Lung microvascular endothelial cell (primary cell): ENCODE measurements at places on chromosomes 3 and 15. TPM values are rescaled to one million over a fixed set of nuclear protein-coding genes. Genes with fewer than 3 reads are reported as not detected.

DNA sequence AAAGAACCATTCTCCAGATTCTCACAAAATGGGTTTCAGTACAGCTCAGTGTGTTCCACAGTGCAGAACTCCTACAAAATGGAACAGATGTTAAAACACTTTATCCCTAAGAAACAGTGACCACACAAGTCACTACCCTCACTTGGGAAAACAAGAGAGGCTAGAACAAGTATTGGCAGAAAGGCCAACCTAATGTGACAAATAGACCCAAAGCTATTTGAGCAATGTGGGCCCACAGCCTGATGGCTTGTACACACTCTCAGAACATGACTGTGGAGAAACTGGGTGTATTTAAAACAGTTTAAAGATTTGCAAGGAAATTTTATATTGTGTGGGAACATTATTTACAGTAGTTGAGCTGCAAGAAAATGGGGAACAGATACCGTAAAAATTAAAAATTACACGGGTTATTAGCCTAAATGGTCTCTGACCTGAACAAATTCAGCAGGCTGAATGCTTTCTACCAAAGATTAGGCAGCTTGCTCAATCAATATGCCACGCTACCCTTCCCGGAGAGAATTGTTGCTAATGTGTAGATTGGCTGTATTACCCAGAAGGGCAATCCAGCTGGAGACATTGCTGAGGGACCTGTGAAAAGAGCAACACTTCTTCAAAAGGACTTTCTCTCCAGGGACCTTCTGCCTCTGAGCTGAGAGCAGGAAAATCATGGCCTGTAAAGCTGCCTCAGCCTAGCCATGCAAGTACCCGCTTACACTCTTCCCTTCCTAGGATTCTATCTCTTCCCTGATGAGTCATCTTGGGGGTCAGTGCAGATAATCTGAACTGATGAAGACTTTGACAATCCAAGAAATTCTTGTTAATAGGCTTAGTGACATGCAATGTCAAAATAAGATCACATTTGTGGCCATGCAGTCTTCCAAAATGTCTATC is 97.1 kb downstream of the STRIT1 start:
- DNase-seq = no peak

DNA sequence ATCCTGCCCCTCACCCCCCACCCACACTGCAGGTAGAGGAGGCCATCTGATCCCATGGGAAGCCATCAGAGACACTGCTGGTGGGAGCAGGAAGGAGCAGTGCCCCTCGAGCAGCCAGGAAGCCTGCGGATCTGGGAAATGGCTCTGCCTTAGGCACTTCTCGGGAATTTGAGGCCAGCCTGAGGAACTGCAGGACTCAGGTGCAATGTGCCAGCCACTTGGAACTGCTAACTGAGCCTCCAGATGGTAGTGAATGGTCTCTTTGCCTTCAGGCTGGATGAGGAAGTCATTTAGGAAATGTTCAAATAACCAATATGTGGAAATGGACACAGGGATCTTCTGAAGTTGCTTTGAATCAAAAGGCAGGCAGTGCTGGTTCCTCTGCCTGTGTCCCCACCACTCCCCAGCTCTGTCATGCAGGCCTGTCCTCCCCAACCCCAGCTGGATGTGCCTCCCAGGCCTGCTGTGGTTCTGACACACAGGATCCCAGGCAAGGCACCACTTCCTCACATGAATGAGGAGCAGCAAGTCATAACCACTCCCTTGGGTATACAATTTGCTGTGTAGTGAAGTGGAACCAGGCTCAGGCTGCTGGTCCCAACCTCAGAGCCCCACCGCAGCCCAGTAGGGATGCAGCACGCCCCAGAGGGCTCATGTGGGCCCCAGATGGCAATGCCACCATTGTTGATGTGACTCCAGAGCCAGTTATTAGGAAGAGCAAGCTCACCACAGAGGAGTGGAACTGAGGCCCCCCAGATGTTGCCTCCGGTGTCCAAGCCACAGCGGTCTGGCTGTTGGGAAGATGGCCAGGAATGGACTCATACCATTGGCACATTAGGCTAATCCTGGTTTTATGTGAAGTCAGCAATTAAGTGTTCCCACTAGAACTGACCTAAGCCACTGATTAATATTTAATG is 46.5 kb upstream of the LIMD1 start:
- no peak for DNase-seq

- no peak for DNase-seq
Observed at GRCh38 chr3:10889206-10889960, 73.4 kb downstream of the SLC6A11 start.

- DNase-seq = no peak
Observed at GRCh38 chr3:161920196-161920595, 423.6 kb downstream of the OTOL1 start.

DNA sequence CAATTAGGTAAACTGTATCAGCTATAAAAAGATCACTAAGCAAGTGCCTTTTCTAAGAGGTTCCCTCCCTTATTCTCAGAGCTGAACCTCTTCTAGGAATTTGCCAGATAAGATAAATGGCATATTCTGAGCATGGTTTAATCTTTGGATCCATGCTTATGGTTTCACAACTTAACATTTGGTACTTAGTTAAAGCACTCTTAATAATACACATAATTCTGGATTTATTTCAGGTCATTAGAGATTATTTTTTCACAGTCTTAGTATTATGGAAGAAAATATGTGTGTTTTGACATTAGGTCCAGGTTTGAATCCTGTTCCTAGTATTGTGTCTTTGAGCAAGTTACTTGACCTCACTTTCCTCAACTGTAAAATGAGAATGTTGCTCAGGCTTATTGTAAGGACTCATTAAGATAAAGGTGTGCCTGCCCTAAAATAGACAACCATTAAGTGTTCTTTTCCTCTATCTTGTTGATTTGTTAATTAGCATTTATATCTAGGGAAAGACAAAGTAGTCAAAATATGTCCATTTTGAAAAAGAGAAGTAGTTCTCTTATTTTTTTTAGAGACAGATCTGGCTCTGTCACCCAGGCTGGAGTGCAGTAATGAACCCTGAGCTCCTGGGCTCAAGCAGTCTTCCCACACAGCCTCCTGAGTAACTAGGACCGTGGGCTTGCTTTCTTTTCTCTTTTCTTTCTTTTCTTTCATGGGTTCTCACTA is 43.4 kb downstream of the TSC22D2 start:
- no peak for DNase-seq

DNA sequence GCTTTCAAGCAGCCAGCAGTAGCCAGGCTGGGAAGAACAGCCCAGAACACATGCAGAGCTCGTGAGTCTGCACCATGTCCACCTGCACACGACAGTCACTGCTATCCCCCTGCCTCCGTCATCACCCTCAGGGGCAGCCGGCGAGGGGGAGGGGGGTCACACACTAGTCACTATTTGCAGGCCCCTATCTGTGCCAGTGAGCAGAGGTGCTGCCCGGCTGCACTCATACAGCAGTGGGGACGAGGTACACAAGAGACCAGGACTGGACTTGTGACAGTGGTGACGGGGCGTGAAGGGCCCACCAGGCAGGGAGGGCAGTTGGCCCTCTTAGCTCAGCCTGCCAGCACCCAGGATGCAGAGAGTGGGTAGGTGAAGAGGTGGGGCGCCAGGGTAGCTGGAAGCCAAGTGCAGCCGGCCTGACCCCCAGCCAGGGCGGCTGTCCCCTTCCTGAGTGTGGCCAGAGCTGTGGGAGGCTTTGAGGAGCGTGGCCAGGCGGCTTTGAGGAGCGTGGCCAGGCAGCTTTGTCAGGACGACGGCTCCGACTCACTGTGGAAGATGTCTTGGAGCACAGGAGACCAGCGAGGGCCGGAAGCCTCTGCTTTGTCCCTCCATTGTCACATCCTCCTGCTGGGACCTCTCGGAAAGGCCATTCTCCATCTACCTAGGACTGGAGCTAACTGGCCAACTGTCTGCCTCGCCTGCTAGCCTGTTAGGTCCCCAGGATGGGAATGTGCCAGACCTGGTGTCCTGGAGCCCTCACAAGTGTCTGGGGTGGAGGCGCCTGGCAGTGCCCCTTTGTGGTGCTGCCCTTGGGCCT is 52.1 kb upstream of the FGD5 start:
- no peak for DNase-seq

- no peak for DNase-seq
Observed at GRCh38 chr15:50059203-50059772, 59.7 kb downstream of the ATP8B4 start.

GRCh38 chr3:191644291-191644690 is 183.3 kb downstream of the PYDC2 start:
- no peak for DNase-seq

DNA sequence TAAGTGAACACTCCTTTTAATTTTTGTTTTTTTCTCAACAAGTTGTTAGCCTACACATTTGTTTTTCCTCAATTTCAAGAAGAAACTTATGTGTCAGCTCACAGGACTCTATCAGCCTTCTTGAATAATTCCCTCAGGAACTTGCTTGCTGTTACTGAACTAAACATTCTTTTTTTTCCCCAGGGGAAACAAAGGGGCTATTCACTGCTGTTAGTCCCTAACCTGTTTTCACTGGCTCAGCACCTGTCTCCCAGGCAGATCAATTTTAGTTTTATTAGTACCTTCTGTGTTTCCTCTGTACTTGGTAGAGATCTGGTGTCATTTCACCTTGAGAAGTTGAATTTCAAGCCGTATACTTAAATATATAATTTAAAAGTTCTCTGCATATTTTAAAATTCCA is 644.6 kb downstream of the CADM2 start:
- DNase-seq = no peak

- no peak for DNase-seq
Observed at GRCh38 chr3:162534431-162534830, 1037.8 kb downstream of the OTOL1 start.

DGKG gene
- total RNA-seq = 2.0 TPM in 1 of 2 replicates, not detected in the other

GOLGA8N gene
- total RNA-seq = 0.60 and 0.65 TPM in 2 replicates

PLEKHO2 gene
- total RNA-seq = 47.1 and 62.7 TPM in 2 replicates

MEGF11 gene
- under 0.01 TPM in 1 of 2 replicates, not detected in the other for total RNA-seq

C3orf62 gene
- 1.3 and 1.8 TPM in 2 replicates for total RNA-seq

LARP6 gene
- total RNA-seq = 7.1 and 11.8 TPM in 2 replicates
